ENCODE measurements at places on chromosomes 11 and 22.

GRCh38 chr11:1779806-1780699, 16.3 kb upstream of the CTSD start:
- no peak for DNase-seq

DNA sequence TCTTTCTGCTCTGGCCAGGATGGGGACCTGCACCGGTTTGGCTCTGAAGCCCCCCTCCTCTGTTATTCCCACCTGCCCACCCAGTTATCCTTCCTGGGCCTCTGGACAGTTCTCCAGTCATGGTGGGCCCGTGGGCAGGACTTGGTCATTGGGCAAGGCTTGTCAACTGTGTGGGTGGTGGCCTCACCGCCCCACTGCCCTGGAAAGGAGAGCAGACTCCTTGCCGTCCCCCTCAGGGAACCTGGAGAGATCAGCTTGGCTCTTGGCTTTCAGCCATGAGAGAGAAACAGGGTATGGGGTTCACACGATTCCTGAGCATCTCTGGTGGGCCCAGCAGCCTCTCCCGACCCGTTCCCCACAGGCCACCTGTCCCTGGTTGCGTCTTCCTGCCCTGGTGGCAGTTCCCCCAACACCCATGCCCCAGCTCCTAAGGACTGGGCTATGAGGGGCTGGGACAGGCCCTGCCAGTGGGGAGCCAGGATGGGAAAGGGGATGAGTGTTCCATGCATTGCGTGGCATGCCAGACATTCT, 92.3 kb downstream of the MORC2 start:
- no peak for DNase-seq

DNA sequence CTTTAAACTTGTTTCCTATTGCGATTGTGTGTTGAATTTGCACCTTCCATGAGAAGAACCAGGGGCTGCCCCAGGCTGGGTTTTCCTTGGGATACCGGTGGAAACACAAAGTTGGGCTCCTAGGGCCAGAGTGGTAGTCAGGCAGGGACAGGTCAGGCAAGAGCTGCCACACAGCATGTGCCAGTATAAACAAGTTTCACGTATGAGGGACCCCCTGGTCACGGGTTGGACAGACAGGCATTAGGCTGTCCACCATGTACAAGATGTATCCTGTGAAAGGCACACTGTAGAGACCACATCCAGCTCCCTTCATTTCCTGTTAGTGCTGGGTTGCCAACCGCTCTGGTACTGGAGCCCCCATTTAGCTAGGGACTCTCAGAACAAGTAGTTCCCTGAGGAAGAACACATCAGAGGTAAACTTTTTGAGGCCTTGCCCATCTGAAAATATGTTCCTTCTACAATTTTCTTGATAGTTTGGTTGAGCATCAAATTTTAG, 8.8 kb downstream of the UPB1 start:
- DNase-seq: no peak

- DNase-seq: no peak
Observed at GRCh38 chr11:44162004-44162403, 66.5 kb downstream of the EXT2 start.

DNA sequence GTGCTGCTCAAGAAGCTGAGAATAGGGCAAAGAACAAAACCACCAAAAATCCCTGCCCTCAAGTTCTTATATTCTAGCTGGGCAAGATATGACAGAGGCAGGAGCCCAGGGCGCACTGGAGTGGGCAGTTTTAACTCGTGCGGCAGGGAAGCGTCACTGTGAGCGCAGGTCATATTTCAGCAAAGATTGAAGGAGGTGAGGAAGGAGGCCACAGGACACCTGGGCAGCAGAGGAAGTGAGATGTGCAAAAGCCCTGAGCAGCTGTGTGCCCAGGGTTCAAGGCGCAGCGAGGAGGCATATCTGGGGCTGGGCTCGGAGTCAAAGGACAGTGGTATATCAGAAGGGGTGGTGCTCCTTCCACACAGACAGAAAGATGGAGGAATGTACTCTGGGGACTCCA, 13.5 kb downstream of the KCNC1 start:
- no peak for DNase-seq

- no peak for DNase-seq
Observed at GRCh38 chr22:45212306-45212709, 28.4 kb downstream of the KIAA0930 start.

- peak; percentile 15 for DNase-seq
Observed at GRCh38 chr11:63738720-63739360, 29.7 kb downstream of the ZFTA start.
